Stimulated activated CD8-positive, alpha-beta memory T cell treated with anti-CD3 and anti-CD28 coated beads, Interleukin-2, amount 100 ng/mL, for 1 hour (primary cell): ENCODE measurements at places on chromosomes 5 and 9.

DNA sequence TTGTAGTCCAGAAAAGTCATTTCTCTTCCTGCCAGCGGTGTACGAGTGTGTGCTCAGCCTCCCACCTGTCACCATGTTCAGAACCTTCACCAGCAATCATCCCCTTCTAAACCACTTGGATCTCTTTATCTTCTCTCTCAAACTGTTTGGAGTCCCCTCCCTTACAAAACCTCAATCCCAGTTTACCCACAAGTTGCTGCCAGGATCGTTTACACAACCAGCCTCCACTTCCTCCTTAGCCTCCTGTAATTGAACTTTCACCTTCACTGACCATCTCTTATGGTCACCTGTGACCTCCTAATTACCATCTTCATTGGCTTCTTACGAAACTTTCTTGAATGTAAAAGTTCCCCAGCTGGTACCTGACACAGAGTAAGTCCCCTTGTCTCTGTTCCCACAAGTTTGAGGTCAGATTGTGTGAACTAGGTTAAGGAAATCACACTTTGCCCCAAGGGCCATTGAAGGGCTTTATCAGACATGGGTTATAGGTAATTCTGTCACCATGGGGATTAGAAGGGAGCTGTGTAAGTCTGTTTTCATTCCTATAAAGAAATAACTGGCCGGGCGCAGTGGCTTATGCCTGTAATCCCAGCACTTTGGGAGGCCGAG, 20.0 kb downstream of the RNF44 start:
- DNase-seq = no peak

DNA sequence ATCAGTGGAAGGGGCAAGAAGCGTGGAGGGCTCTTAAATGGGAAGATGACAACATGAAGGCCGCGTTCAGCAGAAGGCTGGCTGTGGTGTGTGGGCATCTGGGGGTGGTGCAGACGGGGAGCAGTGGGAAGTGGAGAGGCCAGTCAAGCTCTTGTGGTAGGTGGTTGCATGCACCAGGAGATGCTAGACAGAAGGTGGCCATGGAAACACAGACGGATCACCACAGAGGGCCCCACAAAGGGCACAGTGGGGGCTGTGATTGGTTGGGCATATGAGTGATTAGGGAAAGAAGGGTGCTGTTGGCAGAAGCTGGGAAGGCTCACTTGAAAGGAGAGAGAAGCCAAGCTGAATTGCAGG, 14.7 kb downstream of the MTMR12 start:
- no peak for DNase-seq

DNA sequence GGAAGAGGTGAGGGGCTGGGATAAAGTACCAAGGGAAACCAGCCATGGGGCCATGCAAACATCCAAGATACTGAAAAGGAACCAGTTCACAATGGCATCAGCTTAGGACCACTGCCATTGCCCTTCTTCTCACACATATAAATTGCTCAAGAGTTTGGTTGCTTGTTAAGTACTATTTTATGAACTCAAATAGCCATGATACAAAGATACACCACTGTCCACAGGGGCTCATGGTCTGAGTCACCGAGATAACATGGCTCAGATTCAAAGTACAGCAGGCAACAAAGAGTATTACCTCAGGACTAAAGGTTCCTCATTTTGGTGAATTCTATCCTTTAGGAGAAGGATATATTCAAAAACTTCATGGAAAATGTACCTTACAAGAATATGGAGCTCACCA, 55.6 kb downstream of the FANCC start:
- DNase-seq = no peak

GRCh38 chr9:82271106-82271561, 282.6 kb downstream of the SPATA31D1 start:
- DNase-seq = no peak

DNA sequence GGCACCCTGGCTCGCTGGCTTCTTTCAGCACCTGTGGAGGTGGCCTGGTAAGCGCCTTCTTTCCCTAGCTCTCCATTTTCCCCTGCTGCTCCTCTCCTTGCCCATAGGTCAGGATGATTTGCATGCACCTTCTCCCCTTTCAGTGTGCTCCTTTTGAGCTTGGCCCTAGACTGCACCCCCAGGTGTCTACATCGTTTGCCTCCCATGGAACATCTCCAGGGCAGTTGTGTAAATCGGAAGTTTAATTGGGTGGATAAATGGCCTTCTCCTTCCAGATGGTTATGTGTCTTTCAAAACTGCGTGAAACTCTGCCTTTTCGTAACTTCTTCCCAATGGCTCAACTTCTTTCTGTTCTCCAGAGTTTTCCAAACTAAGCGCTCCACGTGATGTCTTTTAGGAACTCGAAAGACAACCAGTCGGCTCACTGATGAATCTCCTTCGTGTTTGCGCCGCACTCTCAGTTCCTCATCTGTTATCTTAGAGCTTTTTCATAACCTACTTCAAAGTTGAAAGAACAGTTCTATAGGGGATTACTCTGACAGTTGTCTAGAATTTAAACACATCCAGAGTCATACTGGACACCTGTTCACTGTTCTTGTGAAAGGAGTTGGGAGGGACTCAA, 1.7 kb downstream of the ADAMTS19 start:
- no peak for DNase-seq
